ENCODE measurements at places on chromosomes 1 and 21. TPM values are rescaled to one million over a fixed set of nuclear protein-coding genes. Genes with fewer than 3 reads are reported as not detected.

MAN1C1 gene
- 0.19 TPM for total RNA-seq

SH3D21 gene
- total RNA-seq, result 4.9 TPM

TRPM2 gene
- total RNA-seq, result 9.1 TPM

ELF3 gene
- total RNA-seq, result 1.1 TPM

ACKR1 gene
- total RNA-seq, result 0.35 TPM

OR2T2 gene
- 4.4 TPM for total RNA-seq

DNA sequence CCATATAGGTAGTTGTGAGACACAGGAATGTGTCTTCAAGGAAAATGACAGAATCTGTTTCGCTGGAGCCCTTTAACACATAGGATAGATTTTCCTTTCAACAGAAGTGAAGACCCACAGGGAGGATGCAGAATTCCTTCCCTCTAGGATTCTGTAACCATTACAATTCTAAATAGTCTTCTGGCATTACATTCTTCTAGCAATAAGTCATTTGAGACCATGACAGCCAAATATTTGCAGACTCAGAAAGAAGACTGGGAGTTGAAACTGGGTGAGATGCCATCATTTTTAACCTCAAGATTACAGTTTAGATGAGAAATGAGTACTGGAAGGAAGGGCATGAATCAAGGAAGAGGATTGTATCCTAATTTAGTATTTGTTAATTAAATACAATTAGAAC, 61.6 kb downstream of the ZBTB18 start:
- no peaks in the 10 kb centered on the region for H3K4me1 ChIP-seq
- DNase-seq, result no peak
- H3K36me3 ChIP-seq, result no peaks in the 10 kb centered on the region

DNA sequence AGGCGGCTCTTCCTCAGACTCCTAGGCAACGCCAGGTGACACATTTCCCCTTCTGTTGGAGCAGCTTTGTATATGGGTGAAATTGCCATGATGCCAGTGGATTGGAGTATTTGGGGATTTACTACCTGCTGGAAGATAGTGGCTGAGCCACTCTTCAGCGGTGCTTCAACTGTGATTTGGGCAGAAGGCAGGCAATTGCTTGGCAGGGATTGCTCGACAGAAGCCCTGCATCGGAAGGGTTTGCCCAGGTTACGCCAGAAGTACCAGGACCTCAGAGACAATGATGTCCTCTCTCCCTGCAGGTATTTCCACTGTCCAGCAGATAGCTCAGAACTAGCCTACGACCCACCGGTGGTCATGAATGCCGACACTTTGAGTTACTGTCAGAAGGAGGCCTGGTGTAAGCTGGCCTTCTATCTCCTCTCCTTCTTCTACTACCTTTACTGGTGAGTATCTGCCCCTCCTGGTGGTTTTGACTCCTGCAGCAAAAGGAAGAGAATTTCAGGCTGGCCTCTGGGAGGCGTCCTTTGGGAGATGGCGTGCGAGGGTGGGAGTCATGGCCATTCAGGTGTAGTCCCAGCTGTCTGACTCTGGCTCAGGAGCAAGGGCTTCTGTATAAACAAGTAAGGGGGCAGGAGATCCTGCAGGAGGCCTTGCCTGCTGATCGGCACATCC, 118.3 kb downstream of the CNIH3 start:
- no peaks in the 10 kb centered on the region for H3K27me3 ChIP-seq
- H3K4me3 ChIP-seq, result no peak overlapping the region
- H3K4me1 ChIP-seq, result peaks cover 67% of the 10 kb centered on the region
- DNase-seq, result no peak

DNA sequence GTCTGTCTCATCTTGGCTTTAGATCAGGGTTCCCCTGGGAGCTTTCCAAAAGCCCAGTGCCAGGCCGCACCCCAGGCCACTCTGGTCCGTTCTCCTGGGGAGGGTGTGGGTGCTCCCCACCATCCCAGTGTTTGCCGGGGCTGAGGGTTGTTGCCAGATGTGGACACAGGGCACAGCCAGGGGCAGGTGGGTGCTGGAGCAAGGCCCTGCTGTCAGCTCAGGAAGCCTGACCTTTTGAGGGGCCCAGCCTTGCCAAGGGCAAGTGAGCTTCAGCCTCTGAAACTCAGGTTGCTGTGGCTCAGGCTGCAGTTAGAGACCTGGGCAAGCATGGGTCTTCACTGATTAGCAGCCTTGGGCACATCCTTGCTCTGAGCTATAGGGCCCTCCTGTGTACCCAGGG, 22.8 kb upstream of the ZBTB21 start:
- H3K27ac ChIP-seq, result no peak overlapping the region
- no peak for DNase-seq
- no peaks in the 10 kb centered on the region for H3K27me3 ChIP-seq
- H3K4me3 ChIP-seq, result no peak overlapping the region
- peaks cover 13% of the 10 kb centered on the region for H3K4me1 ChIP-seq
- no peaks in the 10 kb centered on the region for H3K36me3 ChIP-seq

DNA sequence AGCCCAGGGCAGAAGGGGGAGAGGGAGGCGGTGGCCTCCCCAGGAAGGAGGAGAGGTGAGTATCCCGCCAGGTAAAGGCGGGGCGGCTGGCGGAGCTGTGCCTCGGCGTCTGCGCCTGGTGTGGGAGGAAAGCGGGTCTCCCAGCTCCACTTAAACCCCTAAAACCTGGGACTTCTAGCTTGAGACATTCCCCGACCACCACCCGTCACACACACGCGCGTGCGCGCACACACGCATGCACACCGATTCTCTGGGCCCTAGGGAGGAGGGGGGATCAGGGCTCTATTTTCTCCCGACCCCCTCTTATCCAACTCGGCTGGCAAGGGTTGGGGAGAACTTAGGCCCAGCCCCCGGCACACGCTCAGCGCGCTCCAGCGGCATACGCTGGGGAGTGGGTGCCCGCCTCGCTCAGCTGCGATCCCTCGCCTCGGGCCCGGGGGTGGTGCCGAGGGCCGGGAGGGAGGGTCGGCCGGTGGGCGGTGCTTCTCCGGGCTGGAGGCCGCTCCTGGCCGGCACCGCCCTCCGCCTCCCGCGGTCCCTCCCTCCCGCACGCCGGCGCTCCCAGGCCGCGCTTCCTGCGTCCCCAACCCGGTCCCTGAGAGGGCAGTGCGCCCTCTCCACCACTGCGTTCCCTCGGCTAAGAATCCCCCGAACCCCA, at the start of gene TMEM51:
Gene TMEM51 (plus strand): TSS at position 564 of the 658 bp plus-strand sequence. CDS start 61,341 bp downstream, outside the sequence.
- no peaks in the 10 kb centered on the region for H3K36me3 ChIP-seq
- H3K27me3 ChIP-seq, result peaks cover 16% of the 10 kb centered on the region
- peaks cover 29% of the 10 kb centered on the region for H3K4me1 ChIP-seq
- 0 out of 2 replicates have a peak within 1 kb of the TSS, but pooled peaks have one; percentile 34 for H3K27ac ChIP-seq
- H3K4me3 ChIP-seq, result peak within 1 kb of the TSS; percentile 67
- no peak for DNase-seq

DNA sequence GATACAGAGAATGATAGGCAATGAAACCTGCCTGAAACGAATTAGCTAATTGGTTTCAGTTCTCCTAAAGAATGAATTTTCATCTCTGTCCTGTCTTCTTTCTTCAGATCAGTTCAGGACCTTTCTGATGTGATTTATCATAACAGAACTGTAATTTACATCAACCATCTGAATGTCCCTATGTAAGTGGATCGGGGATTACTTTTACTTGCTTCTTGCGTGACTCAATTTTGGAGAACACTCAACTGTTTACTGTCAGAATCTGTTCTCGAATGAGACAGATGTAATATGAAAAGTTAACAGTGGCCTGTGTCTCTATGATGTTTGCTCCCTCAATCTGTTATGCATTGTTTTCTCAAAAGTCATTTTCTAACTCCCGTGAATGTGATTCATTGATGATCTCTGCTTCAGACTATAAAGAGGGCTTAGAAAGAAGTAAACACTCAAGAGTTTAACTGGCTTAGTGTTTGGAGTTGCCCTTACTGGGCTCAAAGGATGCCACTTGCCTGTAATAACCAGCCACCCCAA, 111.0 kb downstream of the GABPA start:
- H3K27ac ChIP-seq, result no peak overlapping the region
- no peak for DNase-seq

DNA sequence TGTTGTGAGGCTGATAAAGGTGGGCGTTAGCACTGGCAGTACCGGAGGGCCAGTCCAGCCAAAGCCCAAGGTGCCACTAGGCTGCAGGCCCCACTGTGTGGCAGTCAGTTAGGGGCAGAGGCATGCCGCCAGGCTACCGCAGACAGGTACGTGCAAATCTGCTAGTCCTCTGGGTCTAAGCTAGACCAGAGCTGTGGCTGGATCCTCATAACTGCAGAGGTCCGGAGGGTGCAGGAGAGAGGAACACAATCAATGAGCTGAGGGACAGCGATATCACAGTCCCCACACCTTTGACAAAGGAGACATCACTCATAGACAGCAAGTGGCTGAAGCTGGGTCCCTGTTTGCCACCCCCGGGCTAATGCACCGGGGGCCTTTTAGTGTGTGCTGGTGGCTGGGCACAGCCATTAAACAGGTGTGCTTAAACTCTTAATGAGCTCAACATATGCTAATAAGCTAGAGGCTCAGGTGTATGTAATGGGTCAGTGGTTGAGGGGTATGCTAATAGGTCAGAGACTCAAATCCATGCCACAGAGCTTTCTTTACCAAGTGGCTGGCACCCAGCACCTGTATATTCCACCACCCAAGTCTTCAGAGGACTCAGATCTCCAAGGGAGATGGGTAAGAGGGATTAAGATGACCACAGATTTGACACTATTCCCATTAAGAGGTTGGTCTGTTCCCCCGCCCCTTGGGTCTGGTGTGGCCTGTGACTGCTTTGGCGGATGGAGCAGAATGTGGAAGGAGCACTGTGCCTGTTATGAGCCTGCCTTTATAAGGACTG, 82.0 kb downstream of the GLIS1 start:
- H3K27ac ChIP-seq, result no peak overlapping the region
- H3K4me1 ChIP-seq, result no peaks in the 10 kb centered on the region
- no peaks in the 10 kb centered on the region for H3K36me3 ChIP-seq
- no peak for DNase-seq

GRCh38 chr1:53502641-53503432, 43.6 kb downstream of the DMRTB1 start:
- DNase-seq, result no peak
- H3K27me3 ChIP-seq, result no peaks in the 10 kb centered on the region
- H3K4me3 ChIP-seq, result no peak overlapping the region
- no peaks in the 10 kb centered on the region for H3K36me3 ChIP-seq

- no peak overlapping the region for H3K4me3 ChIP-seq
- DNase-seq, result no peak
- H3K27me3 ChIP-seq, result no peaks in the 10 kb centered on the region
- no peaks in the 10 kb centered on the region for H3K4me1 ChIP-seq
Measured at GRCh38 chr1:31441970-31442647, 29.1 kb downstream of the SERINC2 start.

GRCh38 chr1:111660204-111661150, 40.9 kb downstream of the RAP1A start:
- H3K27ac ChIP-seq, result peak overlapping the region; percentile 50
- peaks cover 20% of the 10 kb centered on the region for H3K4me1 ChIP-seq
- no peaks in the 10 kb centered on the region for H3K36me3 ChIP-seq
- H3K27me3 ChIP-seq, result no peaks in the 10 kb centered on the region
- peak overlapping the region; percentile 7 for H3K4me3 ChIP-seq

DNA sequence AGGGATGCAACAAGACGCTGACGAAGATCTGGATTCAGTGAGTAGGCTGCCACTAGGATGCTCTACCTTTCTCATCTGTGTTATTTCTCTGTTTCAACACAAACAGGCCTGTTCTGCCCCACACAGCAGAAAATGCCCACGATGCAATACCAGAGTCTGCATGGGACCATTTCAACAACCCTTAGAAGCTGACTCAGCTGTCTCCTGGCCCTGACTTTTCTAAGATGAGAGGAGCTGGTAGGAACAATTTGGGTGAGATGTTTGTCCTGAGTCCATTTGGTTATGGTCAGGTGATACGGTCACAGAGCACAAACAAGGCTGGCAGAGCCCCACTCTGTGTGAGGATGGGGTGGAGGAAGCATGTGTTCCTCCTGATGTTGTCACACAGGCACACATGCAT, 11.5 kb upstream of the SLC2A1 start:
- H3K27me3 ChIP-seq, result no peaks in the 10 kb centered on the region
- H3K4me1 ChIP-seq, result no peaks in the 10 kb centered on the region
- no peak for DNase-seq
- H3K27ac ChIP-seq, result no peak overlapping the region
- H3K4me3 ChIP-seq, result no peak overlapping the region

DNA sequence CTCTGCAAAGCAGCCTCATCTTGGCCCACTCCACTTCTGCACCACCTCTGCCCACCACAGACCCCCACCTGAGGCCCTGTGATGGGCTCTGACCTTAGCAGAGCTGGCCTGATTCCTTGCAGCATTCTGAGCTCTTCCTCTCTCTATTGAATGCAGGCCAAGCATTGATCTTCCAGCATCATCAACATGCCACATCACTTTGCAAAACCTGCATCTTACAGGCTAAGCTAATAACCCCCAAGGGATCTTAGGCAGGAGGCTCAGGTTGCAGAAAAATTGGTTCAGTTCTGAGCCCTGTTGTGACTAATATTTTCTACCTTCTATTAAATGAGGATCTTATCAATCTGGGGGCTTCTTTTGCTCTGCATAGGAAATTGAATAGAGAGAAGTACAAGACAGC, 78.7 kb downstream of the ATP1A1 start:
- no peak overlapping the region for H3K4me3 ChIP-seq
- H3K27me3 ChIP-seq, result no peaks in the 10 kb centered on the region
- H3K4me1 ChIP-seq, result no peaks in the 10 kb centered on the region
- no peak for DNase-seq
- H3K36me3 ChIP-seq, result no peaks in the 10 kb centered on the region
- H3K27ac ChIP-seq, result no peak overlapping the region

- no peak overlapping the region for H3K27ac ChIP-seq
- no peaks in the 10 kb centered on the region for H3K27me3 ChIP-seq
- H3K4me1 ChIP-seq, result no peaks in the 10 kb centered on the region
- no peak overlapping the region for H3K4me3 ChIP-seq
- DNase-seq, result no peak
Measured at GRCh38 chr1:231063331-231063730, 23.3 kb upstream of the FAM89A start.

GRCh38 chr1:237705462-237705861, 185.3 kb downstream of the ZP4 start:
- H3K4me3 ChIP-seq, result no peak overlapping the region
- no peaks in the 10 kb centered on the region for H3K27me3 ChIP-seq

DNA sequence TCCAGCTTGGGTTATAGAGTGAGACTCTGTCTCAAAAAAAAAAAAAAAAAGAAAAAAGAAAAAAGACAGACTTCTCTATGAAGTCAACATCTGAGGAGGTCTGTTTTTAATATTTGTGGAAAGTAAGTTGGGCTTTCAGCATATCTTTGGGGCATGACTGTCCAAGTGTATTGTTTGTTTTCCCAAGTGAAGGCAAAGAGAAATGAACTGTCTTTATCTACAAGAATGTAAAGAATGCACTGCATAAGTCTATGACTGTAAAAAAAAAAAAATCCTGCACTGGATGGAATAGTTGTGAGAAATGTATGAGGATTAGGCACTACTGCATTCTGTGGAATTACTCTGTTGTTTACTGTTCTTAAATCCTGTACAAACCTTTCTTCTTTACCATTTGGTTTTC, 45.6 kb upstream of the TMEM61 start:
- H3K4me3 ChIP-seq, result no peak overlapping the region
- H3K27ac ChIP-seq, result no peak overlapping the region
- no peaks in the 10 kb centered on the region for H3K27me3 ChIP-seq
- no peaks in the 10 kb centered on the region for H3K4me1 ChIP-seq
- no peaks in the 10 kb centered on the region for H3K36me3 ChIP-seq

Data from GM12878 (cell line).